ENCODE measurements at places on chromosomes 4 and X.

DNA sequence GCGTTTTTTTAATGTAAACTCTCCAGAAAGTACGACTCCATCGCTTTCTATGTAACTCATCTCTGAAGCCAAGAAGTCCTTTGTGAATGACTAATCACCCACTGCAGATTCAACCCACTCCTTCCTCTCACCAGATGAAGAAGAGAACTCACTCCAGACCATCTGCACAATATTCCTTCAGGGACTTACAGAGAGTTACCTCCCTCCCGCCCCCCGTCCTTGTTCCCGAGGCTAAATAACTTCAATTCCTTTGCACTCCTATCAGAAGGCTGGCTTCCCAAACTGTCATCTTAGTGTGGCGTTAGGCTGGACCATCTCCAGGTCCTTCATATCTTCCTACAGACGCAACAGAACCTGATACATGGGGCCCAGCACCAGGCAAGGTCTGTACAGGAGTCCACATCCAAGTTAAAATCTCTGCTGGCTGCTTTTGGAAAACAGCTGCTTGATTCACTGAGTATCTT lies 82.4 kb downstream of the AFAP1 start:
- DNase-seq = no peak

GRCh38 chrX:133390676-133391075 lies 24.6 kb downstream of the GPC4 start:
- DNase-seq = no peak

- DNase-seq = no peak
These were observed 654 bp downstream of the ATOH1 start for GRCh38 chr4:93828995-93829819.

DNA sequence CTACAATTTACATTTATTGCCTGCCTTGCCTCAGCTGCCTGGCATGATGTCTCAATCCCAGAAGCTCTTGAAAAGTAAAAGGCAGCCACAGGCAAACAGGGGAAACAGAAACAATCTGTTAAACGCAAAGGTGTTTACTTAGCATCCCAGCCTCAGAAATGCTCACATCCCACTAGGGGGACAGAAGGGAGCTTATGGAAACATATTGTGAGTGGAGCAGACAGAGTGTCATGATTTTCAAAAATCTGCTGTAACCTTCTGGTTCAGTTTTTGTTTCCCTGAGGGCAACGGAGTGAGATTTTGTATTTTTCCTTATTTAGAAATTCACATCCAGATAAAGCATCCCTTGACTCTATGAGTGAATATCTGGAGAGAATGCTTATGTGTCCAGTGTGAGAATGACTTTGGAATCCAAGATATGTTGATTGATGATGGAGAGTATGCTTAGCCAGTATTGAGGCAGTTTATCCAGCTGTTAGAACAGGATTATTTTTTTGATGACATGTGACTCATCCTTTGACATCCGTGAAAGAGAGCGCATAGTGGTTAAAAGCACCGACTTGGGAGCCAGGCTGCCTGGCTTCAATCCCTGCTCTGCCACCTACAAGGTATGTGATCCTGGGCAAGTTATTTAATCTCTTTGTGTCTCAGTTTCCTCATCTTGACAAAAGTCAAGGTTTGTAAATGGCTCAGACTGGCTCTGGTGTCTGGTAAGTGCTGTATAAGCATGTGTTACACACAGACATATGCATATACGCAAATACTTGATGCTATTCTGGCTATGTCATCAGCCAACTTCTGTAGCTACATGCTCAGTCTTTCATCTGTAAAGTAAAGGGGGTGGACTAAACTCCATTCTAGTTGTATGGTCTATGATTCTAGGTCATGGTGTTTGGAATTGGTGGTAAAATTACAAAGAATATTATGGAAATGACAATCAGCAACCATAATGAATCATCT lies 381.2 kb downstream of the RAPGEF2 start:
- DNase-seq = no peak

- peak; percentile 50 for DNase-seq
These were observed 26.8 kb upstream of the GRXCR1 start for GRCh38 chr4:42865572-42866189.

- peak; percentile 7 for DNase-seq
These were observed 220.2 kb upstream of the UGT8 start for GRCh38 chr4:114378305-114378903.

GRCh38 chrX:30283456-30284200 lies 25.6 kb downstream of the NR0B1 start:
- peak; percentile 94 for DNase-seq

DNA sequence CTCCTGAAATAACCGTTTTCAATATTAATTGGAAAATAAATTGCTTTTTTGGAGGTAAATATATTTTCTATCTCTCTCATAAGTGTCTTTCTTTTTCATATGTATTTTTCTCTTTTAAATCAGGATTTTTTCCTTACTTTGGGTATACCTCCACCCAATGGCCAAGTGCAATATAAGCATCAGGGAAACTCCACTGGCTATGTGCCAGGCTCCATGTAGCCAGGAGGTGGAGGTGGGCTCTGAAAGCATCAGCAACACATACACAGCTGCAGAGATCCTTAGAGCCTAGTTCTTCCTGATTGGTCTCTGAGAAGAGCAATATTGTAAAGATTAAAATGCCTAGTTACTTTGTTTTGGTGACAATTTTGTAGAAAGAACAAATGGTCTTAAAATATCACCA lies 3.4 kb downstream of the GABRA2 start:
- no peak for DNase-seq

DNA sequence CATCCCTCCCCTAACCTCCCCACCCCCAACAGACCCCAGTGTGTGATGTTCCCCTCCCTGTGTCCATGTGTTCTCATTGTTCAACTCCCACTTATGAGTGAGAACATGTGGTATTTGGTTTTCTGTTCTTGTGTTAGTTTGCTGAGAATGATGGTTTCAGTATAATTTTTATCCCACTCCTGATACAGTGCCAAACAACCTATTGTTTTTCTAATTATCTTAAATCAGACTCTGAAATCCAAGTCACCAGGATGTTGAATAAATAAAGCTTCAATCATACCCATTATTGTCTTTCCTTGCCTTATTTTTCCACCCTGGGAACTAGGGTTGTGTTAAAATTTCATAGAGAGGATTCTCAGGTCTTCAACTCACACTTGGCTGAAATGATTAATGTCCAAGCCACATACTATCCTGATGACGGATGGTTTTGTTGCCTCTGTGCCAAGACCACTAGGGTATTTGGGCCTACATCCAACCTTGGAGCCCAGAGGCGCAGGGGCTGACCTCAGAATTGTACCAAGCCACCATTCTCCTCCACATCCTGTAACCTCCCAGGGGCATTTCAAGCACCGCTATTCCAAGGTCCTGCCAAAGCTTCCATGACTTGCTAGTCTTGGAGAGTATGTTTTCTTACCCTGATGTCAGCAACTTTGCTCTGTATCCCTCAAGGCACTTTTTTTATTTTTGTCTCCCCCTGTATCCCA lies 332.4 kb downstream of the ARHGAP24 start:
- DNase-seq = no peak

DNA sequence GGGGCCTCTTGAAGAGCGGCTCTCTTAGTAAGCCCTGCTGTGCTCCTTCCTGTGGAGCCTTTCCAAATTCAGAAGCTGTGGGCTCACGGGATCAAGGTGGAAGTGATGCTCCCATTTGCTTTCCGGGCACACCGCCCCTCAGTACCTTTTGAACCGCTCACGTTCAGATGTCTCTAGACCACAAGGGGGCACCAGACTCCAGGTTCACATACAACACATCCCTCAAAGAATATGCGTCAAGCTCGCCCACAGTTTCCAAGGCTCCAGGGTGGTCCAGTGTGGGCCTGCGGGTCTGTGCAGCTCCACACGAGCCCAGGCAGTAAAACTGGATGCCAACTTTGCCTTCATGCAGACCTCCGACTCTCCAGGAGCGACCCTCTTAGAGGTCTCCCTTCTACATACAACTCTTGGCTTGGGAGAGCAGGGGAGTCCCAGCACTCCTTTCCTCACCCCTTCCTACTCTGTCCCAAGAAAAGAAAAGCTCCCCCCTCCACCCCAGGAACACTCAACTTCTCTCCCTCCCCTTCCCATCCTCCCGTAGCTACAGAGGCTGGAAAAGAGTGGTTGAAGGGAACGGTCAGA lies 11.0 kb downstream of the SUPT20HL1 start:
- DNase-seq = peak; percentile 45

- DNase-seq = no peak
These were observed 7.9 kb upstream of the CHRDL1 start for GRCh38 chrX:110803506-110803905.

GRCh38 chr4:2071252-2071911 lies 12.3 kb downstream of the NAT8L start:
- DNase-seq = no peak

GRCh38 chrX:34521563-34521962 lies 135.5 kb downstream of the TMEM47 start:
- DNase-seq = peak; percentile 5

DNA sequence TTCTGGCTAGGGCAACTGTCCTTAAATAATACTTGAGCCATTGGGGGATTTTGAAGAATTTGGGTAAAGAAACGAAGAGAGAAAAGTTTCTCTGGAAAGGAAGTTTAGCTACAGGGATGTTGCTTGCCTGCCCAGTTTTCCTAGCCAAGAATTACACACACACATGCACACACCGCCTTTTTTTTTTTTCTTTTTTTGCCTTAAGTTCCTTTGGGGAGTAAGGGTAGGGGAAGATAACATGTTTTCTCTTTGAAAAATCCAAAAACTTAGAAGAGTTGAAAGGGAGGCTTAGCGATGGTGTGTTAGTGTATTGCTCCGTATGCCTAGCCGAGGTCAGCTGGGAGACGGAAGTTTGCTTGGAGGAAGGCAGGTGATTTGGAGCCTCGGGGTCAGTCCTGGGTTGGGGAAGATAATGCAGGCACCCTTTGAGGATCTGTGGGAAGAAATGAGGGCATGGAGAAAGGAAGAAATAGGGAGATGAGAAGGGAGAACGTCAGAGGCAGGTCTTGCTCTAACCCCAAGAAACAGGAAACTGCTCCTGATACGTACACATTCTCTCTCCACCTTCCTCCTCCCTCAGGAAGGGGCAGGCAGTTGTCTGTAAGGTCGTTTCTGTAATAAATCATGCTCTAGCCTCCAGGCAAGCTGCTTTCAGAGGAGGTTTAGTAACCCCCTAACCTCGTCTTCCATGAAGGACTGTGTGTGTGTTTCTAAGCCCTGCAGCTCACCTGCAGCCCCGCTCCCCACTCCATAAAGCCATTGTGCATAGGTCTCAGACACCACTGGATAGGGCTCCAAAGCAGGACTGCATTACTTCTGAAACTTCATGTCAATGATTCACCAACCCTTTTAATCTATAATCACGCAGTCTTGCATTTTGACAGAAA lies 10.5 kb downstream of the KLF3 start:
- no peak for DNase-seq

GRCh38 chr4:54011201-54011600 lies 53.2 kb downstream of the CHIC2 start:
- DNase-seq = no peak

DNA sequence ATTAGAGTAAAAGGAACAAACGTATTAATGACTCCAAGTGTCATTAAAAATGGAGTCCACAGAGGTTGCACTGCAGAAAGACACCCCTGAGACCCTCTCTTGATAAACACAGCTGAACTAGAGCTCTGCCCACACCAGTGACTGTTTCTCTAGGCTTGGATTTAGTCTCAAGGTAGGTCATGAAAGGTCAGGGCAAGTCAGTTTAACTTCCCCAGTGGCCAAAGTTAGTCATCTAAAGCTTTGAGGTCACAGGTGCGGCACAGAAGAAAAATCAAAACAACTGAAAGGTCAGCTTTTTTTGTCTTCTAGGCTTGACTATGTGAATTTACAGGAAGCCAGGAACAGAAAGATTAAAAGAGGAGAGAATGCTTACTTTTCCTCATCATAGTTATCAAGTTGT lies 749.6 kb downstream of the RAB28 start:
- DNase-seq = no peak

DNA sequence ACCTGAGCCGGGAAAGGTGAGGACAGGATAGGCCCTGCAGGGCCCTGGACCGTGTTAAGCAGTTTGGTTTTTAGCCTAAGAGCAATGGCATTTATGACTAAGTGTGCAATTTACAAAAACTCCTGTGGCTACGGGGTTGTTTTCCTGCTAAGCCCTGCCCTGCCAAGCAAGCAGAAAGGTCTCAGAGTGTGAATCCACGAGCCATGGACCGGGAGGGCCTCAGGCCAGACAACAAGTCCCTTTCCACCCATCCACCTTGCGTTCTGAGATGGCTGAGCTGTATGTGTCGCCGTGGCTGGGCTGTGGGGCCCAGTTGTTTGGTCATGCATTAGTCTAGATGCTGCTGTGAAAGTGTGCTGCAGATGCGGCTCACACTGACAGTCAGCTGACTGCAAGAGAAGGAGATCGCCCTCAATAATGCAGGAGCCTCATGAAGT lies 33.9 kb upstream of the AFAP1 start:
- no peak for DNase-seq

DNA sequence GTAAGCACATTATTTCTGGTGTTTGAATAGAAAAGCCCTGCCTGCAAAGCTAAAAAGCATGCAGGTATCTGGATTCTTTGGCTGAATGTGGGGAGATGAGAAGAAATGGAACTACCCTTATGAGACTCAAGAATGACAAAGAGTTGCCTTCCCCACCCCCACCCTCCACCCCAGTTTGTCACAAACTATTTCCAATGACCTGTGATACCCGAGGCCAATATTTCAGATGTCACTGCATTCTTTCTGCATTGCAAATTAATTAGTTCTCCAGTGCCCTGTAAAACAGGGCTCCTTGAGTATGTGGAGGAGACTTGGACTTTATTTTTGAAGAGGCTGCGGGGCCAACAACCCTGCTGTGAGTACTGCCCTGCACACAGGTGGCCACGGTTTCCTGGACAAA lies 116.4 kb downstream of the ZNF827 start:
- no peak for DNase-seq

GRCh38 chr4:145840162-145840768 lies 98.4 kb downstream of the ZNF827 start:
- DNase-seq = peak; percentile 26

DNA sequence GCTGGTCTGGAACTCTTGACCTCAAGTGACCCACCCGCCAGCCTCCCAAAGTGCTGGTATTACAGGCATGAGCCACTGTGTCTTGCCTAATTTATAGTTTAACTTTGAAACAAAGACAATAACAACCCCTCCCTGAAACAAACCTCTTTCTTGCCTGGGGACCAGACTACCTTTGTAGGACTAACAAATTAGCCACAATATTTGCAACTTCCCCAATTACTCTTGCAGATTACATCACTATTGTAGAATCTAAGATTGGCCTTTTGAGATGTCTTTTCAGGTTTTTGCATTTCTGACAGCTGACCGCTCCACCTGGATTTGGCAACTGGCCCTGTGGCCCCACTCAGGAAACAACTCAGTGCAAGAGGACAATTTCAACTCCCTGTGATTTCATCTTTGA lies 84.8 kb downstream of the AKAP4 start:
- DNase-seq = no peak

GRCh38 chrX:118548841-118549240 lies 53.2 kb downstream of the DOCK11 start:
- no peak for DNase-seq
